ENCODE measurements at places on chromosomes 16 and 17. TPM values are rescaled to one million over a fixed set of nuclear protein-coding genes. Genes with fewer than 3 reads are reported as not detected.

KRTAP3-3 gene
- not detected for total RNA-seq

FSCN2 gene
- 0.27 TPM for total RNA-seq

ZFP1 gene
- total RNA-seq, result 9.5 TPM

GAS7 gene
- not detected for total RNA-seq

GPR179 gene
- not detected for total RNA-seq

COIL gene
- total RNA-seq, result 14.8 TPM

ALDH3A1 gene
- 0.36 TPM for total RNA-seq

TMEM95 gene
- not detected for total RNA-seq

NR1D1 gene
- total RNA-seq, result 0.54 TPM

MRPL58 gene
- 31.3 TPM for total RNA-seq

NXPH3 gene
- 0.63 TPM for total RNA-seq

TBC1D3C gene
- not detected for total RNA-seq

CSNK1D gene
- 52.3 TPM for total RNA-seq

C17orf78 gene
- not detected for total RNA-seq

MRPS34 gene
- total RNA-seq, result 111 TPM

CACNB1 gene
- total RNA-seq, result 3.1 TPM

HAP1 gene
- 0.28 TPM for total RNA-seq
